OCI-M1 (cell line): ENCODE measurements at places on chromosomes 2 and 18.

GRCh38 chr18:50128506-50129271 is 66.3 kb downstream of the MYO5B start:
- no peak for DNase-seq

DNA sequence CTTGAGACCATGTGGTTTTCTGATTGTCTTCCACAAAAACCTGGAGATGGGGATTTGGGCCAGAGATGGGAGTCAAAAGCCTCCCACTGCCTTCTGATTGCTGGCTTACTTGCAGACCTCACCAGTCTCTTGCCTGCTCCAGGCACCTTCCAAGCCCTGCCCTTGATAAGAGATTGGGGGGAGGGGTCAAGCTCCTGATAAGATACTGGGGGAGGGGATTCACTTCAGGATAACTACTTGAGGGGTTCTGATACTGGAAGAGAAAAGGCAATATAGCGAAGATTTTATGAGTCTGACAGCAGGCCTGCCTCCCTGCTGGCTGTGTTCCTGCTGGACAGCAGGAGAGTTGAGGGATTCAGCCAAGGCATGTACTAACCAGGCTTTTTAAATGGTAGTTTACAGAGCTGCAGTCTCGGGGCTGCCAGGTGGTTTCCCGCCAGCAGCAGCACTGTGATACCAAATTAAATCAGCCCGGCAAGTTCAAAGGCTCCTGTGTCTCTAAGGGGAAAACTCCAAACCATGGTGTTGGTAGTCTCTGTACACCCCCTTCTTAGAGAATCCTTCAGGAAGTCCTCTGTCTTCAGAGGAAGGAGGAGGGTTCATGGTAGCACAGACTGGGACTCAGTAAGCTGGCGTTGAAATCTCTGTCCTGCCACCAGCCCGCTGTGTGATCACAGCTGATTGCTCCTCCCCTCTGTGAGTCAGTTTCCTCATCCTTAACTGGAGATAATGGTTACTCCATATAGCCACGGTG is 58.3 kb downstream of the FBXO36 start:
- DNase-seq, result peak; percentile 82

GRCh38 chr18:9516437-9517064 is 41.2 kb downstream of the RALBP1 start:
- peak; percentile 78 for DNase-seq

DNA sequence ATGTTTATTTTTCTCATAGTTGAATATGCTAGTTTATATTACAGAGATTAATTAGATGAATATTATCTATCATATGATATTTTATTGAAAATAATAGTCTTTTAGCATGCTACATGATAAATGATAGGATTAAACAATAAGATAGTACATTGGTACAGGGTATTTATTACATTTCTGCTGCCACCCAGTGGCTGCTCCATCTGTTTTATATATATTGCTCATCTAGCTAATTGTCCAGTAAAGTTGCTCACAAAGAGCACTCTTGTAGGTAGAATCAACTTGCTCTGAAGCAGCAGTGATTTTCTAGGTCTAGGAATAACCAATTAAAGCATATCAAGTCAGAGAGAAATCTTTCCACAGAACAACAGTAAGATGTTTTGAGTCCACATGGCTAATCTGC is 183.3 kb downstream of the ASXL3 start:
- DNase-seq, result peak; percentile 62

- DNase-seq, result no peak
Observed at GRCh38 chr2:186717320-186718007, 23.6 kb downstream of the FAM171B start.

DNA sequence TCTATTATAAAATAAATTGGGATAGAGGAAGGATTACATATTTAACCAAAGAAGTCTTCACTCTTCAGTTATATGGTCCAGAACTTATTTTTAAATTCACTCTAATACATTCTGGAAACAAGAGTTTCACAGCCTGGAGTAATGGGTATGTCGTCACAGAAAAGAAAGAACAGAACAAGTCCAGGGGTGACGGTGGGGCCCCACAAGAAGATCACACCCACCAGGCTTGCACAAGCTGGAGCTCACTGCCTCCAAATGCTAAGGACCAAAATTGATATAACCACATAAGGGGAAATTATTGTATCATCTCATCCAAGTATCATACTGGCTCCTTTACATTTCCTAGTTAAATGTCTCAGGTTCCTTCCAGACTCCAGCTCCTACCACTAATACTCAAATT is 11.3 kb downstream of the LRPPRC start:
- no peak for DNase-seq

DNA sequence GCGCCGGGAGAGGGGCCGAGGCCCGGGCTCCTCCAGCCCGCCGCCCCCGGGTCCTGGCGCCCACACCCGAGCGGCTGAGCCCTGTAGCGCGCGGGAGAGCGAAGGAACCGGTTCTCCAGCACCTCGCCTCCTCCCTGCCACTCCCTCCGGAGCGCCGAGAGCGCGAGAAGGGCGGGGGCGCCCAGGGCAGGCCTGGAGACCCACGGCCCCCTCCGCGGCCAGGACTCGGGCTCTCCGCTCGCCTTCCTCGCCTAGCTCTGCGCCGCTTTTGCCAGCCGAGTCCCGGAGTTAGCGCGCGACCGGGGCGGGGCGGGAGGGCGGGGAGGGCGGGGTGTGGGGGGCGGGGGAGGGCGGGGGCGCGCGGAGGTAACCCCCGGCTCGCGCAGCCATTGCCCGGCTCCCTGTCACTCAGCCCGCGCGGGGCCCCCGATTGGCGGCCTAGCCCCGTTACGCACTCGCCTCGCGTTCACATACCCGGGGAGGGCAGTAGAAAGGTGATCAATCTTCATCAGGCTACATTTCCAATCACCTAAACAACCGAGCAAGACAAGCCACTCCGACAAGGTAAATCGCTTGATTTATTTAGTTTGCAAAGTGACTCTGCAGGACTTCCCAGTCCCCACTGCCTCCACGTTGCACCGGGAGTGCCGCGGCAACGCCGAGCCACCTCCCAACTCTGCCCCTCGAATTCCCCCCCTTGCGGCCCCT is at the start of gene OTX1:
TSS of gene OTX1 (plus strand) at position 497 of the 708 bp plus-strand sequence. CDS start 2,161 bp downstream, outside the sequence.
- peak; percentile 87 for DNase-seq

DNA sequence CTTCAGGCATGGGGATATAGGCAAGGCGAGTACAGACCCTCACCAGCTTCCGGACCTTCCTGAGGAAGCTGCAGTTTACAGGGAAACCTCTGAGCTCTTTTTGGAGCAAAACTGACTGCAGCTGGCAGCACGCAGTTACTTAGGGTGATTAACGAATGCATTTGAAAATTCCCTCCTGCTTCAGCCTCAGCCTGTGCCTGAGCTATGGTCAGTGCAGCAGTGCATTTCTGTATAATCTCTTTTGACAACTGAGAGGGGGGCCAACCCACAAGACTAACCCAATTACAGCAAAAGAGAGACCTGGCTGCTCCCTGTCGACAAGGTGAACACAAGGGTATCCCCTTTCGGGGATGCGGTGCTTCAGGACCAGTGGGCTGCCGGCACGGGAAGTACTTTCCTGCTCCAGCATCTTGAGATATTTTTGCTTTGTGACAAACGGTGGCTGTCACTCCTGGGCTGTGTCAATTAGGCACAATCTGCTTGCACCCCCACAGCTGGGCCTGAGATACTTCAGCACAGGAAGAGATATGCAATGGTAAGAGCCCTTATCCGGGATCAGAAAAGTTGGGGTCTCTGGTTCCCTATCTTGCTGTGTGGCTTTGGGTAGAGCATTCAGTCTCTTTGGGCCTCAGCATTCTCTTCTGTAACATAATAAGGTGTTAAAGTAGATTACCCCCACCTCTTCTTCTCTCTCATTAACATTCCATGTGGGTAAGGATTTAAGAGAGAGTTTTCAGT is 141.0 kb downstream of the TMEM17 start:
- DNase-seq, result no peak

DNA sequence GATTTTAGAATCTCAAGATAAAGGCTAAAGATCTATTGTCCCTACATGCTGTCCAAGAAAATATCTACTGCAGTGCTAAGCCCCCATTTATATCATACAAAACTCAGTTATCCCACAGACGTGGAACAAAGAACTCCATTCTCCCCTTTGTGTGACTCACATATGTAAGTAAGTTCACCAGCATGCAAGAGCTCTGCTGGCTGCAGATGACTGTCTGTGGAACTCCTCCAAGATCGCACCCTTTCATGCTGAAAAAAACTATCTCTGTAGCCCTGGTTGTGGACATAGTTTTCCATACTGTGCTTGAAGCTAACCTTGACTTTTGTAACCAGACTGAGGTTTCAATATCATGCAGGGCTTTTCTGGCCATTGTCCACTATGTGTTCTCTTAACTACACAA is 207.1 kb downstream of the ZNF521 start:
- DNase-seq, result no peak

- no peak for DNase-seq
Observed at GRCh38 chr18:49563130-49563540, 1.3 kb downstream of the LIPG start.

GRCh38 chr2:36951027-36951518 is 15.3 kb downstream of the STRN start:
- no peak for DNase-seq

DNA sequence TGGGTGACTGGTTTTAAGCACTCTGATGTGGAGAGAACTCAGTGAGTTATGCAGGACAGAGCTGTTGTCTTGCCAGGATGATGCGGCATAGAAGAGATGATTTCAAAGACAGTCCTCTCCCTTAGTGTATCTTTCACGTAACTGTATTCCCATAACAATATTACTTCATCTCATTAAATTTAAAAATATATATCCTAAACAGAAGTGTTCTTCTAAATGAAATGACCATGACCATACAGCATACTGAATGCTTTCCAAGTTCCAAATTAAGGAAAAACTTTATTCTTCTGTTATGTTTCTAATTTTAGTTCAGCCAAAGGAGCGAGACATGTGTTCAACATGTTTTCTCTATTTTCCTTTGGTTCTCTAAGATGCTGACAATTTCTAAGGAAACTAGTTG is 600.1 kb upstream of the FSHR start:
- DNase-seq, result no peak

- no peak for DNase-seq
Observed at GRCh38 chr2:149098701-149099100, 60.2 kb downstream of the LYPD6B start.

DNA sequence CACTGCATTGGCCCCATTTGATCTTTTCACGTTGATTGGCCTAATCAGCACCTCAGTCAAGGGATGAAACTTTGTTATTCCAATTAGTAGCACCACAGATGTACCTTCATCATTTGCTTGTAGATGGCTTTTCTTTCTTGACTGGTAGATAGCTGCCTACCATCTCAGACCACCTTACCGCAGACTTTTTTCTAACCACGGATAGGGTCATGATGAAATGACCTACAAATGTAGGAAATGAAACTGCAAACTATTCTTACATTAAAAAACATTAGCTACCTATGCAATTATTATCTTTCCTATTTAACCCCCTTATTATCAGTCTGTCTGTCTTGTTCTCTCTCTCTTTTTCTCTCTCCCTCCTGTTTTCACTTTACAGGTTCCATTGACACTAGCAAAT is 22.4 kb upstream of the SLC25A52 start:
- DNase-seq, result no peak

DNA sequence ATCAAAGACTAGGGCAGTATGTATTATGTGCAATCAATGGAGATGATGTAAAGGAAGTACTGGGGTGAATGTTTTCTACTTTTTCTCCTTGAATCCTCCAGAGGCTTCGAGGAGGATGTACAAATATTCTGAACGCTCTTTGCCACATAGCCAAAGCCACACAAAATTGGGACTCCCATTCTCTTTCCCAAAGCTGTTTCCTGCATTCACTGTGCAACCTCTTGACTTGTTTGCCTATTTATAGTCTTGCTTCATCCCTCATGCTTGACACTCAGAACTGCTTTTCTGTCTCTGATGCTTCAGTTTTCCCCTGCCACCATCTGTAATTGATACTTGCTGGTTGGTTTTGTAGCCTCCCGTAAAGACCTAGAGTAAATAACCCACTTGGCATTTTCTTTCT is 208.2 kb upstream of the RBMS1 start:
- DNase-seq, result no peak

DNA sequence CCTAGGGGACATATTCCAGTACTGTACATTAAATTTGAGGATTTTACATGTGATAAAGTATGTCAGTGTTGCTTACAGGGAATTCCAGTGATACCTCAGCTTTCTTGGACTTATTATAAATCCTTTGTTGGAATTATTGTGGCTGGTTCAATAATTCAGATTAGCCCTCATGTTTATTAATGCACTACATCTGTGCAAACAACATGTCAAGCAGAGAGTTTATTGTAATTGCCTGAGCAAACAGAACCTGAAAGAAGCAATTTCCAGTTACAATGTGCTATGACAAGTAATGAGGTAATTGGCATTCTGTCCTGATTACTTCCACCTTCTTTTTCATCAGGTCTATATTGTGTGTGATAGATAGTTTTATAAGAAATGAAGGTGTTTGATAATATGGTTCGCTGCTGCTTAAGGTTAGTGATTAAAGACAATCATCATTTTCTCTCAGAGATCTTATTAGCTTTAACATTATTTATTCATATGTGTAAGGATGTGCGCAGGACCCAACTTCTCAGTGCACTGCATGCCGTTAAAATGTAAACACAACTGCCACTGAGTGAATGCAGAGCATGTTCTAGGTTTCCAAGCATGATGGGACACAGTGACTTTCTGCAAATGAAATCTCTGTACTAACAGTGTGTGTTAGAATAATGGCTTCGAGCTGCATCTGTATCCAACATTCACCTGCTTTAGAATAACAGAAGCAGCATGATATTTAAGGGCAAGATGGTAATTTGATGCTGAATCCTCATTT is 973.7 kb upstream of the POU3F3 start:
- no peak for DNase-seq

- DNase-seq, result no peak
Observed at GRCh38 chr2:15762449-15762848, 170.8 kb downstream of the DDX1 start.

GRCh38 chr2:162301151-162301804 is 17.2 kb downstream of the IFIH1 start:
- peak; percentile 79 for DNase-seq

- DNase-seq, result no peak
Observed at GRCh38 chr2:84815146-84815545, 65.7 kb downstream of the TRABD2A start.

GRCh38 chr2:42361728-42362283 is 789 bp upstream of the COX7A2L start:
- peak; percentile 42 for DNase-seq
